Heart left ventricle (tissue), 16 donors: ENCODE measurements at places on chromosomes 5 and 9. TPM values are rescaled to one million over a fixed set of nuclear protein-coding genes. Genes with fewer than 3 reads are reported as not detected.

GRCh38 chr5:1139331-1140170, 27.7 kb upstream of the SLC12A7 start:
- no peak for DNase-seq

- no peak for DNase-seq
Measured at GRCh38 chr9:35882996-35883395, 12.8 kb upstream of the OR13J1 start.

- peak; percentile 65 for DNase-seq
Measured at GRCh38 chr9:5629312-5630080, 589 bp downstream of the RIC1 start.

Gene SLC6A7
- not detected for polyA plus RNA-seq

Gene OMD
- polyA plus RNA-seq: 1.5 TPM

- no peak for DNase-seq
Measured at GRCh38 chr5:121962958-121963357, 1.2 kb downstream of the SRFBP1 start.

GRCh38 chr5:26833596-26833995, 204.8 kb downstream of the CDH9 start:
- no peak for DNase-seq
